Mesothelial cell of epicardium (in vitro differentiated cells): ENCODE measurements at places on chromosomes 7 and 10. TPM values are rescaled to one million over a fixed set of nuclear protein-coding genes. Genes with fewer than 3 reads are reported as not detected.

- DNase-seq, result no peak
- H3K27ac ChIP-seq, result no peak overlapping the region
- H3K4me3 ChIP-seq, result no peak overlapping the region
Measured at GRCh38 chr7:386385-386784, 96.4 kb downstream of the FOXL3 start.

GRCh38 chr10:97063983-97064837, 121.5 kb downstream of the SLIT1 start:
- H3K4me1 ChIP-seq, result peaks cover 6% of the 10 kb centered on the region
- H3K27ac ChIP-seq, result no peak overlapping the region
- H3K36me3 ChIP-seq, result no peaks in the 10 kb centered on the region
- no peak for DNase-seq

- H3K4me1 ChIP-seq, result peaks cover 15% of the 10 kb centered on the region
- H3K27me3 ChIP-seq, result no peaks in the 10 kb centered on the region
Measured at GRCh38 chr7:135736586-135737305, 8.8 kb upstream of the SLC13A4 start.

DNA sequence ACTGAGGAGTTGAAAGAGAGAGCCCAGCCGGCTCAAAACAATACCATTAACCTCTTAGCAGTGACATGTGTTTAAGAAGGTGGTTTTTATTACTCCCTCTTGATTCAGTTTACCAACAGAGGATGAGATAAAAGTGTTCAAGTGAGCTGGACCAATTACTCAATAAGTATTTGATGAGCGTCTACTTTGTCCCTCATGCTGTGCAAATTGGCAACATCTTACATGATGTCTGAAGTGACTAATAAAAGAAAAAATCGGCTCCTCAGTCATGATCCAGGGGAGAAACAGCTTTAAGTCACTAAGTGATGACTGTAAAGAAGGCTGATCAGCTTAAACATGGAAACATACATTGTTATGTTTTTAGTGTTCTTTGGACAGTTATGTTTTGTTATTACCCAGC, 7.8 kb downstream of the WNT16 start:
- no peak for DNase-seq
- peaks cover 23% of the 10 kb centered on the region for H3K27me3 ChIP-seq
- H3K4me3 ChIP-seq, result no peak overlapping the region
- H3K4me1 ChIP-seq, result peaks cover 12% of the 10 kb centered on the region
- no peak overlapping the region for H3K27ac ChIP-seq
- no peaks in the 10 kb centered on the region for H3K36me3 ChIP-seq

DNA sequence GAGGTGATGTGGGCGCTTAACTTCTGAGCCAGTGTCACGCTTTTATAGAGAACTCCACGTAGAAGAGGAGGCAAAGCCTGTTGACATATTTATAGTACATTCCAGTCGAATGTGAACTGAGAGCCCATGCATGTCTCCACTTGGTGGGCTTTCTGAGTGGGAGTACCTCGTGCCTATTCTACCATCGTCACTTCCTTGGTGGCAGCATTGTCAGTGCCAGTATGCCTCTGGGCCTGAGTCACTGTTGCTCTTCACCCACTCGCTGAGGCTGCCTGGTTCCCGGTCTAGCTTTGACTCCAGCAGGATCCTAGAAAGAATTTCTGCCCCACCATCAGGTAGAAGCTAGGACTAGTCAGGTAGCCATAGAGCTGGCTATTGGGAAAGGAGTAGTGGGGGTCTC, 30.0 kb upstream of the CDH23 start:
- H3K27ac ChIP-seq, result no peak overlapping the region
- no peaks in the 10 kb centered on the region for H3K4me1 ChIP-seq
- peaks cover 10% of the 10 kb centered on the region for H3K27me3 ChIP-seq
- DNase-seq, result no peak

GRCh38 chr10:129799942-129800341, 164.1 kb downstream of the EBF3 start:
- H3K36me3 ChIP-seq, result peaks cover 3% of the 10 kb centered on the region
- no peak for DNase-seq
- H3K4me3 ChIP-seq, result no peak overlapping the region
- peaks cover 4% of the 10 kb centered on the region for H3K27me3 ChIP-seq

DNA sequence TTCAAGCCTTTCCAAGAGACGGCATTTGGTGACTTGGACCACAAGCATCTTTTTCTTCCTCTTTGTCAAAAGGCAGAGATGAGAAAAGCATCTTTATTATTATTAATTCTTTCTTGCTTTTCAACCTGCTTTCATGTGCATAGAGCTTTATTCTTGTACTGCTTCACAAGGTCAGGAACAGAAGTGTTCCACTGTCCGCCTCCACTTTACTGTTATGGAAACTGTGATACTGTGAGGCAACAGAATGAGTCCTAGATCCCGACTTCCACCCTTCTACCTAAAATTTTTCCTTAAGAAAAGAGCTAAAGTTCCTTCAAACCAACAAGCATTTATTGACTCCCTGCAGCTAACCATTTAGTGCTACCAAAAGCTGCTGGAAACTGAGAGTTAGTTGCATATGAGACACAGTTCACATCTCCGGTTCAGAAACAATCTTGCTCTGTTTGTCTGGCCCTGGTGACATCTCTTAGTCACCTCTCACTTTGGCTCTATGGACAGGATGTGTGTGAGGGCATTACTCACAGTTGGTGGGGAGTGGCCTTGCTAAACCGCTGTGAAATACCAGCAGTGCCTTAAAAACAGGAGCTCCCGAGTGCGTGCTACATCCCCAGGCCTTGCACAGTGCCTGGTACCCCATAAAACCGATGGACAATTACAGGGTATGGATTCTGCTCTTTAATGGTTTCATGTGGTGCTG, 77.1 kb upstream of the TRIL start:
- no peaks in the 10 kb centered on the region for H3K36me3 ChIP-seq
- H3K27me3 ChIP-seq, result no peaks in the 10 kb centered on the region
- no peak overlapping the region for H3K4me3 ChIP-seq
- H3K27ac ChIP-seq, result no peak overlapping the region

DNA sequence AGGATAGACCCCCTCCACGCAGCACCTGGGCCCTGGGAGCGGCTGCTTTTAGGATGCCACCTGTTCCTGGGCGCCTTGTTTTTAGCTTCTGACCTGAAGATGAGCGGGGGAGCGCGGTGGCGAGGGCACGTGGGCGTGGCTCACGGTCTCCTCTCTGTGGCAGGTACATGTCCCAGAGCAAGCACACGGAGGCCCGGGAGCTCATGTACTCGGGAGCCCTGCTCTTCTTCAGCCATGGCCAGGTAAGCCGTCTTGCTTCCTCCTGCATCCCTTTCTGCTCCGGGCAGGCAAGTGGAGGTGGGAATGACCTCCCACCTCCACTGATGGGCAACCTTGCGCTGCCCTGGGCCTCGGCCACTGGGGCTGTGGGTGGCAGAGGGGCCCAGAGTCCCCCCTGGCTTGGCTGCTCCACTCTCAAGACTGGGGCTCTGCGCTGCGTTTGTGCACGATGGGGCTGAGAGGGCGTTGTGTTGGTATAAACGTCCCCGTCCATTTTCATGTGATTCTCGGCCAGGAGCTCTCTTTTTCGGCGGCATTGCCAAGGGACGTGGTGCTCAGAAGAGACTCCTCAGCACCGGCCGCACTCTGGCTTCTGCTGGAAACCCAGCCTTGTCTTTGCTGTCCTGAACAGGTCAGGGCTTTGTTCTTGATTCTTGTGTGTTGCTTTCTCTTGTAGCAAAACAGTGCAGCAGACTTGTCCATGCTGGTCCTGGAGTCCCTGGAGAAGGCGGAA, 9.7 kb downstream of the GET4 start:
- H3K36me3 ChIP-seq, result peaks cover 8% of the 10 kb centered on the region
- H3K4me1 ChIP-seq, result no peaks in the 10 kb centered on the region
- DNase-seq, result no peak
- H3K27me3 ChIP-seq, result no peaks in the 10 kb centered on the region
- H3K27ac ChIP-seq, result no peak overlapping the region
- H3K4me3 ChIP-seq, result no peak overlapping the region

- H3K27ac ChIP-seq, result no peak overlapping the region
- H3K4me1 ChIP-seq, result peaks cover 4% of the 10 kb centered on the region
Measured at GRCh38 chr7:44210107-44210506, 9.3 kb downstream of the YKT6 start.

DNA sequence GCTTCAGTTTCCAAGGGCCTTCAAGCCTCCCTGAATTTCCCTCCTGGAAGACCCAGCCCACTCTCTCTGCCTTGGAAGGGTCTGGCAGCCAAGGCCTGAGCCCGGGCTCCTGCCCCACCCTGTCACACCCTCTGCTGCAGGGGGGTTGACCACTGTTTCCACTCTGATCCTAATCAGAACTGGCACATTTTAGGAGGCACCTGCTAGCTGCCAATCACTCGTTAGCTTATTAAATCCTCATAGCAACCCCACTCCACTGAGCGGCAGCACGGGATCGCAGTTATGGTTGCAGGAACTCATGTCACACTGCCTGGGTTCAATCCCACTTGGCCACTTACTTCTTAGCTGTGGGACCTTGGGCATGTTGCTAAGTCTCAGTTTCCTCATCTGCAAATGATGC, 12.9 kb downstream of the HSPB1 start:
- peaks cover 20% of the 10 kb centered on the region for H3K4me1 ChIP-seq
- no peak overlapping the region for H3K4me3 ChIP-seq
- no peaks in the 10 kb centered on the region for H3K36me3 ChIP-seq
- no peak for DNase-seq
- no peaks in the 10 kb centered on the region for H3K27me3 ChIP-seq
- H3K27ac ChIP-seq, result no peak overlapping the region

- no peaks in the 10 kb centered on the region for H3K36me3 ChIP-seq
- no peak overlapping the region for H3K4me3 ChIP-seq
- H3K27ac ChIP-seq, result peak overlapping the region; percentile 26
- peaks cover 63% of the 10 kb centered on the region for H3K4me1 ChIP-seq
- H3K27me3 ChIP-seq, result no peaks in the 10 kb centered on the region
Measured at GRCh38 chr7:2100278-2101208, 132.2 kb downstream of the MAD1L1 start.

GRCh38 chr7:65798111-65799075, 74.5 kb upstream of the VKORC1L1 start:
- H3K4me3 ChIP-seq, result no peak overlapping the region
- H3K27ac ChIP-seq, result no peak overlapping the region
- no peak for DNase-seq
- H3K27me3 ChIP-seq, result no peaks in the 10 kb centered on the region

GRCh38 chr7:155469-155900, 36.9 kb upstream of the FAM20C start:
- no peak for DNase-seq
- H3K4me3 ChIP-seq, result no peak overlapping the region
- H3K36me3 ChIP-seq, result no peaks in the 10 kb centered on the region
- H3K4me1 ChIP-seq, result peaks cover 12% of the 10 kb centered on the region
- H3K27ac ChIP-seq, result no peak overlapping the region
- peaks cover 5% of the 10 kb centered on the region for H3K27me3 ChIP-seq

DNA sequence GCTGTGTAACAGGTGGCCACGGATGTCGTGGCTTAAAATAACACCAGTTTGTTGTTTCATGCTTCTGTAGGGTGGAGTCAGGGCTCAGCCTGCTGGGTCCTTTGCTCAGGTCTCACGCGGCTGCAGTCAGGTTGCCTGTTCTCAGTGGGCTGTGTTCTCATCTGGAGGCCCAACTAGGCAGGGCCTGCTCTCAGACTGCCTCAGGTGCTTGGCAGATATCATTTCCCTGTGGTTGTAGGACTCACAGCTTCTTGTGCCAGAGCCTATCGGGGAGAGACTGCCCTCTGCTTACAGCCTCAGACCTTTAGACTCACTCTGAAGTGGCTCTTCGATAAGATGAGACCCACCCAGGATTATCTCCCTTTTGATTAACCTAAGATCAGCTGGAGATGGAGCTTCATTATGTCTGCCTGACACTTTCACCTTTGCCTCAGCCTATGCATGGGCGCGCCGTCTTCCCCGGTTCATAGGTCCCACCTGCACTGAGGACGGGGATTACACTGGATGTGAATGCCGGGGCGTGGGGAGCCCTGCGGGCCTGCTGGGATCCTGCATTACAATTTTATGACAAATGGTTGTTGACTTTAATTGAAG, 55.3 kb downstream of the INPP5A start:
- no peak overlapping the region for H3K4me3 ChIP-seq
- H3K27me3 ChIP-seq, result no peaks in the 10 kb centered on the region
- H3K36me3 ChIP-seq, result peaks cover 2% of the 10 kb centered on the region
- peaks cover 33% of the 10 kb centered on the region for H3K4me1 ChIP-seq
- no peak for DNase-seq
- H3K27ac ChIP-seq, result no peak overlapping the region

DNA sequence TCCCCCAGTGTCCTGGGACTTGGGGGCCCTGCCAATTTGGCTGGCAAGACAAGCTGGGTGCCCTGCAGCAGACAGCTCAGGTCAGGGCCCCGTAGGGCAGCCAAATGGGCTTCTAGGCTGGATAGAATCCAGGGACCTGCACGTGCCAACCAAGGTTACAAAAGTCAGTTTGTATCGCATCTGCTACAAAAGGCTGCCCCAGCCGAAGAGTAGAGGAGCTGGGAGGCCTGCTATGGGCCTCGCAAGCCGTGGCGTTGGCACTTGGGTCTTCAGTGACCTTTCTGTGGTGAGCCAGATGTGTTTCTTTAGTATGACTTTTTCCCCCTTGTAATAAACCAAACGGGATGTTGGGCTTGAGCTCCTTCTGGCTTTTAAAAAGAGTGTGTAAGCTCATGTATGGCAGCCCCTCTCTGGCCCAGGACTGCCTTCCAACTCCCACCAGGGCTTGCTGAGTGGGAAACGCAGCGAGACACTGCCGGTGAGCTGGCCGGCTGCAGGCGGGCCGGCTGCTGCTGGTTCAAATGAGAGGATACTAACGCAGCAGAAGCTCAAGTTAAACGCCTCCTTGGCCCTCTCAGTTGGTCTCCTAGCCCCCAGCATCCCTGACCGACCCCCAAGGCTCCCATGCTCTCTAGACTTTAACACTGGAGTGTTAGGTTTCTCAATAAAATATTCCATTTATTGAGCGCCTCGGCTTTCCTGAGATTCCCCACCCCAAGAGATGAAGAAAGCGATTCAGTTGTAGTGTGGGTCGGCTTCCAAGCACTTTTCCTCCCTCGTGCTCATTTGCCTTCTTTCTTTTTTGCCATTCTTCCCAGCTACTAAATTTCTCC, 3.1 kb upstream of the HOXA10 start:
- H3K27me3 ChIP-seq, result peaks cover 91% of the 10 kb centered on the region
- peak; percentile 18 for DNase-seq
- peak overlapping the region; percentile 69 for H3K4me3 ChIP-seq
- H3K4me1 ChIP-seq, result peaks cover 22% of the 10 kb centered on the region
- peak overlapping the region; percentile 94 for H3K27ac ChIP-seq

- H3K4me3 ChIP-seq, result peak overlapping the region; percentile 80
- H3K36me3 ChIP-seq, result no peaks in the 10 kb centered on the region
- H3K27ac ChIP-seq, result peak overlapping the region; percentile 90
Measured at GRCh38 chr10:80133206-80133605, 676 bp downstream of the PLAC9 start.

Gene TUBB8
- total RNA-seq, result 0.33 to 0.67 TPM (median 0.41 TPM) in 3 replicates

Gene C10orf90
- total RNA-seq, result not detected in 3 replicates

Gene TMEM130
- total RNA-seq, result 11.5 to 15.1 TPM (median 12.5 TPM) in 3 replicates
